ENCODE measurements at places on chromosomes 13 and 19.

GRCh38 chr13:112726016-112726767, 36.4 kb downstream of the ATP11A start:
- no peak for DNase-seq

DNA sequence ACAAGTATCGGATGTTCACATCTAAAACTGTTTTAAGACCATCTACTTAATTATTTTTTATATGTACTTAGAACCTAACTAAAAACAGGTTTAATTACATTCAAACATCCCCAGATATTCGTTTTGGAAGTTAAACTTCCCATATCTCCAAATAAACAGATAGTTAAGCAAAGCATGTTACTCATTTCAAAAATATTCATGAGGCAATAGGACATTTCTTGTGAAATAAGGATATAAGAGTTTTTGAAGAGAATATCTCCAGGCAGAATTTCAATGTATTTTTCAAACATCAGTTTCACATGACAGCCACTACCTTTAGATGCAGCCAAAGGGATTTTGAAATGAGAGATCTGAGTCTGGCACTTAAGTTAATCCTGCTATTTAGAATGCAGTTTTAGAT, 697.5 kb downstream of the SLITRK1 start:
- no peak for DNase-seq

GRCh38 chr19:595326-596262, 5.9 kb downstream of the HCN2 start:
- DNase-seq, result no peak

GRCh38 chr13:43698009-43698408, 88.8 kb downstream of the ENOX1 start:
- DNase-seq, result no peak

- DNase-seq, result no peak
These were observed 183.0 kb downstream of the ZNF536 start for GRCh38 chr19:30555075-30555790.

DNA sequence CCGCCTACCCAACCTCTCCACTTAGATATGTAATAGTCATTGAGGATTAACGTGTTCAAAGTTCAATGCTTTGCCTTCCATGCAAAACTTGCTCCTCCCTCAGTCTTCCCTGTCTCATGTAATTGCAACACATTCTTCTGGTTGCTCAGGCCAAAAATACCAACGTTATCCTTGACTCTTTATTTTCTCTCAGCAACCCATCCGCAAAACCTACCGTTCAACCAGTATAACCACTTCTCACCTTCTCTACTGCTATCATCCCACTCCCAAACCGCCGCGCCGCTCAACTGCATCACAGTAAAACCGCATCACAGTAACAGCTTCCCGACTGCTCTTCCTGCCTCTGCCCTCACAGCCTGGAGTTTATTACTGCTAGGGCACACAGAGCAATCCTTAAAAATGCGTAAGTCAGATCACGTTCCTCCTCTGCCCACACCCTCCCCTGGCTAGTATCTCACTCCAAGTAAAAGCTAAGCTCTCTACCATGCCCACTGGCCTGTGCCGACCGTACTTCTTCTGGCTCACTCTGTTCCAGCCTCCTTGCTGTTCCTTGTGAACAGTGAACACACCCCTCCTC, 8.2 kb downstream of the MTIF3 start:
- no peak for DNase-seq

GRCh38 chr19:29365836-29366417, 153.0 kb upstream of the UQCRFS1 start:
- no peak for DNase-seq

DNA sequence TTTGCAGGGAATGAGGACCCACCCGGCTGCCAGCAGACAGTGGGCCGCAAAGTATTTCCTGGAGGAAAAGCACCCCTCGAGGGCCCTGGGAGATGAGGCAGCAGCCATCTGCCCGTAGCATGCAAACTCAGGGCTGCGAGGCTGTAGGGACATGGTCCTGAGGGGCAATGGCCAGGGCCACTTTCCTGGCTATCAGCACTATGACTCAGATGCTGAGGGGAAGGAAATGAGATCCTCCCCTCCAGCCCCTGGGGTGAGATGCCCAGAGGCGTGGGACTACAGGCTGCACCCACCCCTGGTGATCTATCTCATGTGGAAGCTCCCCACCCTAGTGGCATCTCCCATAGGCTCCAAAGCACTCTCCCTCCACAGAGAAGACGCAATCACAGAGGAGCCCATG, 80.1 kb downstream of the SLC7A1 start:
- no peak for DNase-seq

DNA sequence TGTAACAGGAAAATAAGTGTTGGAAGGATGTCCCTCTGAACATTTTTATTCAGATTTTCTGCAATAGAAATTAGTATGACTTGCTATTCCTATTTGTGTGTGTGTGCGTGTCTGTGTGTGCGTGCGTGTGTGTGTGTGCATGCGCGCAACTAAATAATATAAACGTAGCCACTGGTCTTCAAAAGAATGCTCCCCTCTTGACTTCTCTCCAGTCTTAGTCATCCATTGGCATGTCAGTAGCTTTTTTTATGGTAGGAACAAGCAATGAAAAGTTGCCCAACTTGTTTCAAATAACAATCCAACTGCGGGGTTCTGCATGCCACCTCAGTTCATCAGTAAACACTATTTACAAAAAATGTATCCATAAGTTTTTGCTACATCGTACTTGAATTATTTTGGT, 249.6 kb downstream of the GPC6 start:
- DNase-seq, result no peak

GRCh38 chr13:99548448-99548847, 47.2 kb downstream of the TM9SF2 start:
- DNase-seq, result no peak

- no peak for DNase-seq
These were observed 7.0 kb upstream of the FOXO1 start for GRCh38 chr13:40673414-40673813.

DNA sequence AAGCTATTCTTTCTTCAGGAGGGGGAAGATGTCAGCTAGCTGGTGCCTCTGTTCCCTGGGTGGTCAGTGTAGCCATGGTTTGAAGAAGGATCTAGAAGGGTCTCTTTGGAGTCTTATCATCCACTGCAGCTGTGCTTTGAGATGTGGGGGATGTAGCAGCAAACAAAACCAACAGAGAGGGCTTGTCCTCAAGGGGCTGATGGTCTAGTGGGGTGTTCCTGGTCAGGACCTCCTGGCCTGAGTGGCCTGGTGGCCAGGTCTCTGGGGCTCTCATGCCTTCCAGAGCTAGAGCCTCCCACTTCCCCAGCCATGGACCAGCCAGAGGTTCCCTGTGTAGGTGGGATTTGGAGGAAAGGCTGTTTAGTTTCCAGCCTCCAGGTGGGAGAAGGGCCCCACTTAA, 40.3 kb downstream of the LYL1 start:
- DNase-seq, result no peak

GRCh38 chr13:50170447-50171037, 155.3 kb downstream of the KCNRG start:
- no peak for DNase-seq

GRCh38 chr13:96082640-96083039, 7.3 kb upstream of the HS6ST3 start:
- DNase-seq, result no peak

DNA sequence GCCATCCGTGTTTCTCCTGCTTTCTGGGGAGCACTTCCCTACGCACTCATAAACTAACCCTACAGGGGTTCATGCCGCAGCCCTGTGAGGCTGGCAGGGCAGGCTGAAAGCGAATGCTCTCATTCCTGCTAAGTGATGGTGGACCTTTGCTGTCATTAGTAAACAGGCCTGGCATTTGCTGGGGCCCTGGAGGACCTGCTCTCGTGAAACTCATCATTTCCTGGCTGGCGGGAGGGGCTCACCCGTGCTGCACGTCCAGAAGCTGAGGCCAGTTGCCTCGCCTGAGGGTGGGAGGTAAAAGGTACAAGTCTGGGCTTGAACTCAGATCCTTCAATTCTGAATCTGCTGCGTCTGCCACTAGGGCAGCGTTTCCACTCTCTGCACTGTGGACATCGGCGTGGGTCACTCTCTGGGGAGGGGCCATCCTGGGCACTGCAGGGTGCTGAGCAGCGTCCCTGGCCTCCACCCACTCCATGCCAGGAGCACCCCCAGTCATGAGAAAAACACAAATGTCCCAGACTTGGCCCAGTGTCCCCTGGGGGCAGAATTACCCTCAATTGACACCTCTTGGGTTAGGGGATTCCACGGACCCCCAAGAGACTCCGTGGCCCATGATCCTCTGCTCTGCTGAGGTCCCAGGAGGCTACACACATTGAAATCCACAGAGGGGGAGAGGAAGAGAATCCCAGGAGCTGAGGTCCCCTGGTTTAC, 7.0 kb downstream of the MOB3A start:
- no peak for DNase-seq

GRCh38 chr19:49348305-49349189, 13.3 kb downstream of the CD37 start:
- no peak for DNase-seq

DNA sequence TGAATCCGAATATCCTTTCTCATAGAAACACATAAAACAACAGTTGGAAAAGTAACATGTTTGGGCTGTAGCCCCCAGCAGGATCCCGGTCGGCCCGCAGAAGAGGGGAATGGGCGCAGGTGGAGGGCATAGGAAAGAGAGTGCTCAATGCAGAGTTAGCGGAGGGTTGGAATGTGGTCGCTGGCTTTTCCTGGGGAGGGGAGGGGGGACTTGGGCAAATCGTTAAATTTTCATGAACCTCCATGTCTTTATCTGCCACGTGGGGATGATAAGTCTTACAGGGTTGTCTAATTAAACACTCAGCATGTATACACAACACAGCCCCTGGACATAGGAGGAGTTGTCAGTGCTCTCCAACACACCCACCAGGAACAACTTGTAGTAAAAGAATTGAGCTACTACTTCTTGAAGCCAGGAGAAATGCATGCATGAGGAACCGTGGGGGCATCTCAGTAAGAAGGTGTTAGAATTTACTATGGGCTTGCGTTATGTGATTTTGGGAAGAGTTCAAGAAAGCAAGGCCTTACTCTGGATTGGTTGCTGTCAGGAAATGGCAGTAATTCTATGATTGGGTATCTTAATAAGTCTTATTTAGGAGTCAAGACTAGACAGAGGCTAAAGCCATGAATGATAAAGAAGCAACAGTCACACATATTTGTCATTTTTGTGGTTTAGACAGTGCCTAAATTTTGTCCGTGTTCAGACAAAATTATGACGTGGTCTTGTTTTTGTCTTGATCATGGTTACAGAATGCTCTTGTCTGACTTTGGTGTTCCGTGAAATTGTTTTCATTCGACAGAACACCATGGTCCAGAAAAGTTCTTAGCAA, 671 bp upstream of the SLC46A3 start:
- no peak for DNase-seq

DNA sequence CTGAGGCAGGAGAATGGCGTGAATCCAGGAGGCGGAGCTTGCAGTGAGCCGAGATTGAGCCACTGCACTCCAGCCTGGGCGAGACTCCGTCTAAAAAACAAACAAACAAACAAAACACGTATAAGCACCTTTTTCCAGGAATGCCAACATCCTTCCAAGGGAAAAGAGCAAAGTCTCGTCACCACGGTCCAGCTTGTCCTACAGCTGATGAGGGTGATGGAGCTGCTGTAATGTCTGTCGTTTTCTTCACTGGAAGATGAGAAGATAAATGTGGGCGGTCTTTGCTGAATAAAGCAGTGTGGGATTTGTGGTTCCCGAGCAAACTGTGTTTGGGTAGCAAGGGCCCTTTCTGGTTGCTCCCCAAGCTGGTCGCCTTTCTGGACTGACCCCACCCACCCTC, 166.6 kb downstream of the PTPRS start:
- no peak for DNase-seq

GRCh38 chr13:48234566-48235340, 1.7 kb downstream of the ITM2B start:
- no peak for DNase-seq

GRCh38 chr13:73505376-73505890, 446.6 kb downstream of the KLF5 start:
- DNase-seq, result no peak

- peak; percentile 60 for DNase-seq
These were observed at the start of gene RNASEH2B for GRCh38 chr13:50909605-50910484. Gene RNASEH2B (plus strand): TSS chr13:50909791. CDS start chr13:50910077, 286 bp downstream.

DNA sequence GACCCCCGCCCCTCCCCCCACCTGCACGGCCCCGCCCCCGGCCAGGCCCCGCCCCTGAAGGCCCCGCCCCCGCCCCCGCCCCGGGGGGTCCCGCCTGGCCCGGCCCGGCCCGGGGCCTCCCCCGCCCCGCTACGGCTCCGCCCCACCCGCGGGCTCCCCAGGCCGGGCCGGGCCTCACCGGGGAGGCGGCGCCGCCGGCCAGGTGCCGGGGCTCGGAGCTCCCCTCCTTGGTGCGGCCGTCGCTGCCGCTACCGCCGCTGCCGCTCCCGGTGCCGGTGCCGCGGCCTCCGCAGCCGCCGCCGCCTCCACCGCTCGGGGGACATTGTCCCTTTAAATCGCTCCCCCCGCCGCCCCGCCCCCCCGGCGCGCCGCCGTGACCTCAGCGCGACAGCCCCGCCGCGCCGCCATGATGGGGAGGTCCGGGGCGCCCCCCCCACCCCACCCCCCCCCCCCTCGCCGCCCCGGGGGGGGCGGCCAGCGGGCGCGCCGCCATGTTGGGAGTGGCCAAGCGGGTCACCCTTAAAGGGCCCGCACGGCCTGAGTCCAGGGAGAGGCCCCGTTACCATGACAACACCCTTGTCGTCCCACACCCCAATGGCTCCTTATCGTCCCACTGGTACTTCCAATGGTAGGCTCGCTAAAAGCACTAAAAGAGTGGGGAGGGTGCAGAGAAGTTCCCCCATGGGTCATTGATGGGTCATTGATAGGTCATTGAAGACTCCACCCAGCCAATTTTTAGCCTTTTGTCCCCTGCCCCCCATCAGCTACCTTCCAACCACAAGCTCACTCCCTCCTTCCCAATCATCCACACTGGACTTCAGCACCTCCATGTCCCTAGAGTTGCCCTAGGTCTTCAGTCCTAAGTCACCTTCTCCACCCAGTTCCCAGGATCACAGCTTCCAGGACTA, at the start of gene WIZ:
Gene WIZ (minus strand): TSS at position 337 of the 908 bp plus-strand sequence. CDS start 1,649 bp downstream, outside the sequence.
- DNase-seq, result peak; percentile 85

DNA sequence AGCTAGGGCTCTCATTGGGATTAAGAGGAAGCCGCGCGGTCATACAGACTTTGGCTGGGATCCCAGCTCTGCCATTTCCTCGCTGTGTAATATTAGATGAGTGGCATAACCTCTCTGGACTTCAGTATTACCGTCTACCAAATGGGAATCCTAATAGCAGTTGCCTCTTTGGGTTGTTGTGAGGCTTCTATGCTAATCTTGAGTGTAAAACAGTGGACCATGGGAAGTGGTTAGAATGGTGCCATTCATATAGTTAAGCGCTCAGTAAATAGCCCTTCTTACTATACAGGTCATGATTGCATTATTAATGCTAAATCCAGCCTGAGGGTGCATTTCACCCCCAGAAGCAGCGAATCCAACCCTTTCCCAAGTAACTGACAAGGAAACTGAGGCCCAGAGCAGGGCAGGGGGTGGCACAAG, 566 bp upstream of the OPA3 start:
- no peak for DNase-seq

- DNase-seq, result no peak
These were observed 6.5 kb downstream of the NKPD1 start for GRCh38 chr19:45154064-45154827.

- peak; percentile 85 for DNase-seq
These were observed 56.2 kb downstream of the USPL1 start for GRCh38 chr13:30673669-30674521.
